ENCODE measurements at places on chromosomes 7 and 10.
A peak's percentile ranks its signal among the peaks of the same experiment; 100 is the strongest.

- no peak for DNase-seq
These were observed 48.5 kb upstream of the GLCCI1 start for GRCh38 chr7:7920056-7920455.

DNA sequence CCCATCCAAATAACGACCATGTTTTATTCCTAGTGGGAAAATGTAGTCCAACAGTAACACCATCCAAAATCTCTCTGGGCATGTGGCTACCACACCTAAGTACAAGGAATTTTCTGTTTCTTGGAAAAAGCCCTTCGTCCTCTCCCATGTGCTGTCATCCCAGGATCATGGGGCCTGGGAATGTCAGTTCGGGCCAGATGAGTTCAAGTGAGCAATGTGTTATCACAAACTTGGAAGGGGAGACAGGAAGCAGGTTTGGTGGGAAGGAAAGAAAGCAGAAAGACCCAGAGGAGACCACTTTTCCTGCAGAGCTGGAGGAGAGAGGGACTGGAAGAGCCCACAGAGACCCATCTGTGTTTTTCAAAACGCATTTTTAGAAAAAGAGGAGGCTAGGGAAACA lies 110.8 kb downstream of the PLXNA4 start:
- no peak for DNase-seq

DNA sequence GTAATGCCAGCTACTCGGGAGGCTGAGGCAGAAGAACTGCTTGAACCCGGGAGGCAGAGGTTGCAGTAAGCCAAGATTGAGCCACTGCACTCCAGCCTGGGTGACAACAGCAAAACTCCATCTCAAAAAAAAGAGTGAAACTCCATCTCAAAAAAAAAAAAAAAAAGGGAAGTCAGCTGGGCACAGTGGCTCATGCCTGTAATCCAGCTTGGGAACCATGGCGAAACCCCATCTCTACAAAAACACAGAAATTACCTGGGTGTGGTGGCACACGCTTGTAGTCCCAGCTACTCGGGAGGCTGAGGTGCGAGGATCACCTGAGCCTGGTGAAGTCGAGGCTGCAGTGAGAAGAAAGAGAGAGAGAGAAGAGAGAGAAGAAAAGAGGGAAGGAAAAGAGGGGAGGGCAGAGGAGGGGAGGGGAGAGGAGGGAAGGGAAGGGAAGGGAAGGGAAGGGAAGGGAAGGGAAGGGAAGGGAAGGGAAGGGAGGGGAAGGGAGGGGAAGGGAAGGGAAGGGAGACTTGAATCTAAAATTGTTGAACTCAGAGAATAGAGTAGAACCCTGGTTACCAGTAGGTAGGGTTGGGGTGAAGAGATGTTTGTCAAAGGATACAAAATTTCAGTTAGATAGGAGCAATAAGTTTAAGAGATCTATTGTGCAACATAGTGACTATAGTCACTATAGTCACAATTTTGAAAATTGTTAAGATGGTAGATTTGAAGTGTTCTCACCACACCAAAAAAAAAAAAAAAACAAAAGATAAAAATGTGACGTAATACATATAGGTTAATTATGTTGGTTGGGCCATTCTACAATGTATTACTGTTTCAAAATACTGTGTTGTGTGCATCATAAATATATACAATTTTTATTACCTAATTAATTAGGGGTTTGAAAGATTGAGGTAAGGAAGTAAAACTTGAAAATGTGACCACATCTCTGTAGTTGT lies 2.5 kb downstream of the SLC16A9 start:
- no peak for DNase-seq

- no peak for DNase-seq
These were observed 468.0 kb upstream of the ZMIZ1 start for GRCh38 chr10:78600740-78601139.

- DNase-seq = no peak
These were observed 8.8 kb upstream of the RHOBTB1 start for GRCh38 chr10:60952846-60953220.

- no peak for DNase-seq
These were observed 45.8 kb upstream of the DNAH11 start for GRCh38 chr7:21497072-21497471.

DNA sequence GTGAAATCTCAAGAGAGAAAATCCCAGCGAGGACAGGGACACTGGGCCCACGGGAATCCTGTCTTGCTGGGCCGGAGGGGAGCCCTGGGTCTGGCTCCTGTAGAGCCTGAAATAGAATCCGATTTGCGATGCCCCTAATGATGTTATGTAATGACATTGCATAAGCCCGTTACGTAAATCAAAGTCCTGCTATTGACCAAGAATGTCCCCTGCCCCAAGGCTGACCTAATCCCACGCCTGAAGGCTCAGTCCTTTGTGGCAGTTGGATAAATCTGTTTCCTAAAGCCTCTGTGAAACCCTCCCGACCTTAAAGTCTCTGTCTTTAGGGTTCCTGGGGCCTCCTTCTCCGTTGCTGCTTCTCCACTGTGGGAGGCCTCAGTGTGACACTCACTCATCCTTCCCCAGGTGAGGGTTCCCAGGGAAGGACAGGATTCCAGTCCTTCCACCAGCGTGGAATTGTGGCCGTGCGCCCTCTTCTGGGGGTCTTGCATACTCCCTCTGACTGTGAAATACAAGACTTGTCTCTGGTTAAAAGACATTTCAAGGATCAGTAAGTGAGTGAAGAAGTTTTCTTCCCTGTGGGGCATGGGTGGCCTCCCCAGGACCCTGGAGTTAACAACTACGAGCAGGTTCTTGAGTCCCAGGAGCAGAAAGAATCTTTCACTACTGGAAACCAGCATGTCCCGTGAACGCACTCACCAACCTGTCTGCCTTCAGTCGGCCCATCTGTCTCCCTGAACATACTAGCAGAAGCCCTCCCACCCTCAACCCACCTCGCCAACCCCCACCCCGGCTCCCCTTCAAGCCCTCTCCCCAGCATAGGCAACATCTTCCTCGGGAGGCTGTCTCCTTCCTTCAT lies 19.8 kb downstream of the ZNF467 start:
- peak; percentile 90 for DNase-seq
